ENCODE measurements at places on chromosomes 2 and 18. TPM values are rescaled to one million over a fixed set of nuclear protein-coding genes. Genes with fewer than 3 reads are reported as not detected.

DOK6 gene
- 1.2 TPM for total RNA-seq

LYPD1 gene
- total RNA-seq: 0.22 TPM

OR6B2 gene
- not detected for total RNA-seq

WDPCP gene
- 11.4 TPM for total RNA-seq

ALLC gene
- total RNA-seq: not detected

FOXI3 gene
- not detected for total RNA-seq

PCARE gene
- total RNA-seq: not detected

PRSS56 gene
- total RNA-seq: not detected

LHCGR gene
- total RNA-seq: not detected

DYNAP gene
- total RNA-seq: not detected

GPBAR1 gene
- total RNA-seq: 0.12 TPM

KCNJ3 gene
- total RNA-seq: 0.22 TPM

PARD3B gene
- total RNA-seq: 13.7 TPM

SKA1 gene
- 9.9 TPM for total RNA-seq

GALNT1 gene
- total RNA-seq: 57.3 TPM

DUSP2 gene
- total RNA-seq: 2.3 TPM

ZAP70 gene
- 0.12 TPM for total RNA-seq

CDK15 gene
- 3.1 TPM for total RNA-seq

ZNF519 gene
- 6.4 TPM for total RNA-seq

ELOA2 gene
- not detected for total RNA-seq

CYB5A gene
- 54.6 TPM for total RNA-seq

PROKR1 gene
- total RNA-seq: not detected

POTEC gene
- not detected for total RNA-seq

HADHB gene
- 89.1 TPM for total RNA-seq

ADCYAP1 gene
- total RNA-seq: not detected

KIF1A gene
- total RNA-seq: not detected

CFAP65 gene
- not detected for total RNA-seq

NCL gene
- 376 TPM for total RNA-seq

SERPINB2 gene
- total RNA-seq: 2.4 TPM

RAMP1 gene
- 13.1 TPM for total RNA-seq

OTOS gene
- total RNA-seq: not detected

TNFRSF11A gene
- total RNA-seq: 0.25 TPM

CAPN14 gene
- 0.12 TPM for total RNA-seq

KANSL1L gene
- total RNA-seq: 23.4 TPM

IL18RAP gene
- not detected for total RNA-seq

RAB6C gene
- total RNA-seq: under 0.01 TPM

UGT1A3 gene
- total RNA-seq: not detected

SIX2 gene
- 1.1 TPM for total RNA-seq

LAMA1 gene
- total RNA-seq: 67.1 TPM
